Mesothelial cell of epicardium (in vitro differentiated cells): ENCODE measurements at places on chromosomes 7 and 10. TPM values are rescaled to one million over a fixed set of nuclear protein-coding genes. Genes with fewer than 3 reads are reported as not detected.

The RAPGEF5 gene
- total RNA-seq: 5.4 to 6.1 TPM (median 5.7 TPM) in 3 replicates

- H3K4me1 ChIP-seq: no peaks in the 10 kb centered on the region
- peaks cover 2% of the 10 kb centered on the region for H3K27me3 ChIP-seq
- H3K36me3 ChIP-seq: no peaks in the 10 kb centered on the region
- H3K4me3 ChIP-seq: no peak overlapping the region
Measured at GRCh38 chr10:85598646-85599045, 767.9 kb downstream of the GRID1 start.

The AQP1 gene
- 10.7 to 11.1 TPM (median 10.9 TPM) in 3 replicates for total RNA-seq

The PBLD gene
- 9.3 to 9.8 TPM (median 9.7 TPM) in 3 replicates for total RNA-seq

- H3K27me3 ChIP-seq: no peaks in the 10 kb centered on the region
- H3K4me3 ChIP-seq: no peak overlapping the region
- H3K4me1 ChIP-seq: peaks cover 13% of the 10 kb centered on the region
- no peak for DNase-seq
- H3K36me3 ChIP-seq: no peaks in the 10 kb centered on the region
Measured at GRCh38 chr7:111138193-111138569, 47.3 kb downstream of the LRRN3 start.
